ENCODE measurements at places on chromosomes 6 and 20.

- no peak for DNase-seq
These were observed 35.2 kb downstream of the ALDH5A1 start for GRCh38 chr6:24529985-24530384.

DNA sequence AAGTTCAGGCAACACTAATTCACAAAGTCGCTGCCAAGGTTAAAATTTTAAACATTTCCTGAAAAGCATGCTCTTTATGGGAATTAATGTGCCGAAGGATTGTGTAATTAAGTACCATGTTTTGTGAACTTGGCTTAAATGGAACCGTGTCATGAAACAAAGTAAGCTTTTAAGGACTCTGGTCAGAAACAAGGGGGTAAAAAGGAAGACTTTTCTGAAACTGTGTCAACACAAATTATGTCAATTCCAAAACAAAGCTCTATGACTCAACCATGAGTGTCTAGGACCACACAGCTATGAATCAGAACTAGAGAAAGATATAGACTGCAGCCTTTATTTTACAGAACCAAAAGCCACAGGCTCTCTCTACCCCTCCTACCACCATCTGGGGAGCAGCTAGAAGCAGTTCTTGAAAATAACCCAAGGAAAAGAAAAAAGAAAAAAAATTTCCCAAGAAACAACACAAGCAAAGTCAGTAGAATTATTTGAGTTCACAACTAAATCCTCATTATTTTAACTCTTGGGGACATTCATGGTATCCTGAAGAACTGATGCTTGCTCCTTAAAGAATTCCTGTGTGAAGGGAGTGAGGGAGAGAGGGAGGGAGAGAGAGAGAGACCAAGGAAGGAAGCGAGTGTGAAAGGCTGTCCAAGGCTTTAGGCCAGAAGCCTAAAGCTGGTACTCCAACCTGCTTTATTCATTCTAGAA is 81.9 kb downstream of the ZMYND8 start:
- DNase-seq = peak; percentile 65

GRCh38 chr6:128241216-128241615 is 279.2 kb downstream of the PTPRK start:
- no peak for DNase-seq

DNA sequence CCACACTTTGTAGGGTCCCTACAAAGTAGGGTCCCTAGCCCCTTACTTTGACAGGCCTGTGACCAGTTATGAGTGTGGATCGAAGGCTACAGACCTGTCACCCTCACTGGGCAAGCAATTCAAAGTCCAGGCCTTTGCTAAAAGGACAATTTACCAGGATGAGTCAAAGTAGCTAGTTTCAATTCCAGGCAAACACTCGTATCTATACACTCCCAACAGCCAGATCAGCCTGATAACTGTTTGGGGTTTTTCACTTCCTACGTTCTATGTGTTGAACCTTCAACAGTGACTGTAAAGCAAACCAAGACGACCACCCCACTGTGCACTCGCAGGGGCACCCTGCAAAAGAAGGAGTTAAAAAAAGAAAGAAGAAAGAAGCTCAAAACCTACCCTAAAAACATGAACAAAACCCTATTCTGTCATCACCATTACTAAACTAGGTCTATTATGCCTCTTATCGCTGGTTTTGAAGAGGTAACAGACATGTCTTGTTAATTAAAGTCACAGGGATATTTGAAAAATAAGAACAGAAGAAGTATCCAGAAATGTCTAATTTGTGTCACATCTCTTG is 3.2 kb downstream of the GFOD1 start:
- no peak for DNase-seq

DNA sequence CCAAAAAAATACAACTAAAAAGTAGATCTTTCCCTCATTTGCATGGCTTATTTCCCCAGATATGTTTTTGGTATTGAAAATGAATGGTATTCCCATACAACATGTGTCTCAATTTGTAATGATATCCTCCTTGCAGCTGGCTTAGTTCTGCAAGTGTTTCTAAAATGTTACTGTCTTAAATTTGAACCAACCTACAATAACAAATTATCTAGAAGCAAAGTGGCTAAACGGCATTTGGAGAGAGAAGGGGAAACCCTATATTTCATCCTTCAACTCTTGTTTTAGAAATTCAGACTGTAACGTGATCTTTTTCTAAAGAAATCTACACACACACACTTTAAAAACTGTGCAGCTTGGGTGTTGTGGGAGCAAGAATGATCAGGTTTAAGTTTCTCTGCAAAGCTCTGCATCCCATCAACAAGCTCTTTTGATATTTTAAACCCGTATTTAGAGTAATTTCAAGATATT is 153.0 kb downstream of the SOBP start:
- no peak for DNase-seq

GRCh38 chr6:33057222-33058150 is 16.0 kb downstream of the HLA-DPA1 start:
- DNase-seq = no peak

- DNase-seq = no peak
These were observed 65.4 kb upstream of the ZNFX1 start for GRCh38 chr20:49343246-49343645.

GRCh38 chr20:54161821-54162149 is 12.0 kb downstream of the CYP24A1 start:
- no peak for DNase-seq

DNA sequence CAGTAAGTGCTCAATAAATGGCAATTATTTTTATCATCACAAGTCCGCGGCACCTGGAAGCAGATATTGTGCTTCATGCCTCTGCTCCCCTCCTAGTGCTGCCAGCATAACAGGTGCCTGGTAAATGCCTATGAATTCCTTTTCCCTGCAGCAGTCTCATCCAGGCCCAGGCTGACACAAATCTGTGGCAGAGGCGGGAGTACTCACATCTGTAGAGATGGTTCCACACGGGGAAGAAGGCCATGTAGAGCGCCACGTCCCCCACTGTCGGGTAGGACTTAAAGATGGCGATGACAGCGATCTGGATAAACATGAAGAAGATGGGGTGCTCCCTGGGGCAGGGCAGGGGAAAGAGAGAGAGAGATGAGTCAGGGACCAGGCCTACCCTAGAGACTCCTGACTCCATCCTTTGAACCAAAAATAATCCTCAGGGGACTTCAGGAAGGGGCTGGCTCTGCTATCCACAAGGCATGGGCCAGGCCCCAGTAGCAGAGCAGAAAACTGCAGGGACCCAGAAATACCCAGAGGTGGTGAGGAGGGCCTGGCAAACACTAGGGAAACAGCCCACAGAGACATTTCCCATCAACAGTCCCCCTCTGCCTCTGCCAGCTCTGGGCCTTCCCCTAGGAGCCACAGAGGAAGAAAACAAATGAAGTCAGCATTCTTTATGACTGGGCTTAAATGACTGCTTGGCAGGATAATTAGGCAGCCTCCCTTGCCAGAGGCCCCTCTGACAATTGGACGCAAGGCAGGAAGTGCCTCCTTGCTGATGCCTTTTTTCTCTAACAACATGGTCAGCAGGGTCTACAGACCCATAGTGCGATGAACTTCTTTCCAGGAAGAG is 23.0 kb downstream of the MAP1LC3A start:
- DNase-seq = no peak

DNA sequence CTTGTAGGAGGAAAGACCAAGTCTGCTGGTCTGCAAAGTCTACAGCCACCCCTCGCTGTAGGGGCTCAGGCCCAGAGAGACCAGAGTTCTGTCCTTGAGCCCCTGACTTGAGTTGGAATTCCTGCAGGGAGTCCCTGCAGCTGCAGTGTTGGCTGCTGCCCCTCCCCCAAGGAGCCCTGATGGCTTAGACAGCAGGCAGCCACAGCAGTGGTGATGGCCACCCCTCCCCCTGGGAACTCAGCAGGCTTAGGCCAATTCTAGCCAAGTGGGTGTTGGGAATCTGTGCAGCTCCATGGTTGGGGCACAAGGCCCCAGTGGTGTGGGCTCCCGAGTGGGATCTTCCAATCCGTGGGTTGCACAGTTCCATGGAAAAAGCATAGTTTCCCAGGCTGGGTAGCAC is 345.4 kb downstream of the CD109 start:
- no peak for DNase-seq

- no peak for DNase-seq
These were observed 162.1 kb upstream of the ZNF337 start for GRCh38 chr20:25858495-25859425.

DNA sequence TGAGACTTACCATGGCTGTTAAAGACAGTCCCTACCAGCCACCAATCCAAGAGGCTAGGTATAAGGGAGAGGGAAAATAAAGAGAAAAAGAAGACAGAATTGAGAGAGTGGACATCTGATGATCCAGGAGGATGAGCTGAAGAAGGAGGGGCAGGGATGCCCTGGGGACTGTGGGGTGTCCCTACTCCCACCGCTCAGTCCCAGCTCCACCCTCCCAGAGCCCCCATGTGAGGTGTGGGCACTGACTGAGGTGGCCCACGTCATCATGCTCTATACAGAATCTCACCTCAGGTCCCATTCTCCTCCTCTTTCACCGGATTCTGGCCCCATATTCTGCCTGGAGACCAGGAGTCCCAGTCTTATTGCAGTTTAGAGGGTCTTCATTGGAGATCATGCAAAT is 135.7 kb downstream of the KLHL32 start:
- DNase-seq = no peak

GRCh38 chr20:48275286-48276020 is 490.2 kb upstream of the SULF2 start:
- DNase-seq = no peak

GRCh38 chr6:6788394-6789032 is 200.0 kb downstream of the LY86 start:
- no peak for DNase-seq

DNA sequence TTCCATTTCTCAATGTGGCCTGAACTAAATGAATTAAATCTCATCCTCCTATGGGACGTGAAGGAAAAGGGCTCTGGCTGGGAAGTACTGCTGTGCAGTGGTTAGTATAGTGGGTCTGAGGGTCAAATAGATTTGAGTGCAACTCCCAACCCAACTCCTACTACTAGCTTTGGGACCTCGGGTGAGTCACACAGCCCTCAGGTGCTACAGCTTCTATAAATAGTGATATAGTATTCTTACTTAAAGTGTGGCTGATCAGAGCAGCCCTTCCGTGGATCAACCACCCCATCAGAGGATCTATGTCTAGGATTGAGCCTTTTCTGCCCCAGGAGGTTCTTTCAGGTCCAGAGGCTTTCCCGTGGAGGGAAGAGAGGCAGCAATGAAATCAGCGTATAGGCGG is 904 bp upstream of the UST start:
- no peak for DNase-seq

GRCh38 chr6:14189074-14189473 is 71.5 kb downstream of the CD83 start:
- no peak for DNase-seq

- DNase-seq = no peak
These were observed 174.6 kb downstream of the SYNDIG1 start for GRCh38 chr20:24643731-24644626.

GRCh38 chr6:144179828-144180227 is 29.5 kb downstream of the STX11 start:
- peak; percentile 7 for DNase-seq

- no peak for DNase-seq
These were observed 16.9 kb downstream of the NCOA6 start for GRCh38 chr20:34808583-34808982.

DNA sequence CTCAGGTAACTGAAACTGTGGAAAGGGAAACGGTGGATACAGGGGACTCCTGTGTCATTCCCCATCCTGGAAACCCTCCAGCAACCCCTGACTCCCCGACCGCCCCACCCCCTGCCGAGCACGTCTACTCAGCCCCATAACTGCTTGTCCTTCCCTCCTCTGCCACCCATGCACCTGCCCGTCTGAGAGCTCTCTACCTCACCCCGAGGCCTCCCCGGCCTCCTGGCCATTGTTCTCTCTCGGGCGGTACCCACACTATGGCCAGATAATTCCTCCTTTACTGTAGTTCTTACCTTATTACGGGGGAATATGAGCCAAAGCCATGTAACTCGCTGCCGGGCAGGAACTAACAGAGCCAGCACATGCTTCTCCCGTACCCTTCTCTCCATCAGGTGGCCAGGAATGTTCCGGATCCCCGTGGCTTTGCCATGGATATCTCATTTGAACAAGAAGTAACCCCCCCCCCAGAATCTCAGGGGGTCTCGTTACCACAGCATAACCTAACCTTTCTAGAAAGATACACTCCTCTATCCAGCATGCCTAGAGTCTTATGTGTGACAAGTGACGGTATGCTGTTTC is 4.8 kb upstream of the IRF4 start:
- DNase-seq = no peak

- no peak for DNase-seq
These were observed 6.3 kb downstream of the SCML4 start for GRCh38 chr6:107817784-107818183.

- DNase-seq = no peak
These were observed 47.4 kb downstream of the SLC35B3 start for GRCh38 chr6:8387942-8388437.

- no peak for DNase-seq
These were observed 1.3 kb upstream of the ASXL1 start for GRCh38 chr20:32356622-32357374.

- DNase-seq = no peak
These were observed 170.9 kb downstream of the SCP2D1 start for GRCh38 chr20:18984238-18985200.

DNA sequence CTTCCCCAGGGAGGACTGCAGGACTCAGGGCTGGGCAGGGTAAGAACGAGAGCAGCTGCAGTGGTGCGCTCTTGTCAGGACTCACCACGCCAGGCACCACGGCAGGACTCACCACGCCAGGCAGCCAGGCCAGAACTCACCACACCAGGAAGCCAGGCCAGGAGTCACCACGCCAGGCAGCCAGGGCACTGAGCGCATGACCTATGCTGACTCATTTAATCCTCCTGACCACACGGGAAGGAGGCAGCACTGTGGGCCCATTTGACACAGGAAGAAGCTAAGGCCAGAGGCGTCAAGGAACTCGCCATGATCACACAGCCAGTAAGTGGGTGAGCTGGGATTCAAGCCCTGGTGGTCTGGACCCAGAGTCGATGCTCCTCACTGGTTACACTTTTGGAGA is 189.3 kb downstream of the PREX1 start:
- no peak for DNase-seq

DNA sequence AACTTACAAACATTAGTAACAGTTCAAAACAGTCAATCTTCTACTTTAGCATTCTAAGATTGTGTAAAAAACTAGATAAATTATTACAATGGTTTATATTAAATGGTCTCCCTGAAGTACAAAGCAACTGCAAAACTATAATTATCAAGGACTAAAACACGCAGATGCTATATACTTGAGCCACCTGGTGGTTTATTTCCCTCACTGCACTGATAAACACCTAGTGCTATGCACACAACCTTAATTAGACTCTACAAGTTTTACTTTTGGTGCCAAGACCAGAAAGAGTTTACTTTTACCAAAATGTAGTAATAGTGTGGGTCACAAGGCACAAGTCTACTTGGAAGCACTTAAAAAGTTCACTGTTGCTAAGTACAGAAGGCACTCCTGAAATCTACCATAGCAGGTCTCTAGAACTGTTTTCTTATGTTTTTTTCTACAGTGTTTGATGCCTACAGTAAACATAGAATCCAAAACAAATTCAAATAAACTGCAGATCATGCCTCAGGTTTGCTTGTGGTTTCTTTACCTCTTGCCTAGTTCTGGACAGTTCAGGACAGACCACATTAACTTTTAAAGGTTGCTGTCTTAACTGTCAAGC is 49.2 kb downstream of the GMDS start:
- peak; percentile 47 for DNase-seq

All from CD4-positive, alpha-beta T cell treated with Interleukin-4 for 4 hours (primary cell).